ENCODE measurements at places on chromosomes 5 and 9. TPM values are rescaled to one million over a fixed set of nuclear protein-coding genes. Genes with fewer than 3 reads are reported as not detected.

Gene GPRIN1
- total RNA-seq = 2.8 TPM

Gene EQTN
- total RNA-seq = not detected

DNA sequence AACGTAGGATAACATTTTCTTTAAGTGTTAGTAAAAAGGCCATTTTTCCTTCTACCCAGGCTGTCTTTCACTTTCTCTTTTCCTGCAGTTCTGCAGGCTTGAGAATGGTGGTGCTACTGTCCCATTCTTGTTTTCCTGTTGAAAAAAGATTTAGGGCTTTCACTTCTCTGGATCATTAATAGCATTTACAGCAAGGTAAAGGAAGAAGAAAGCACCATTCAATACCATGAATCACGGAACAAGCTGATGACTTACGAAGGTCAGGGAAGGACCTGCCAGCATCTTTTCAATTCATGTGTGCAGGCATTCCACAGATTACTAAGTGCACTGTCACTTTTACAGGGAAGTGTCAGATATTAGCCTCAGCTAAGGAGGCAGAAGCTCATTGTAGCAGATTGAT is 292.8 kb downstream of the YTHDC2 start:
- peak; percentile 32 for DNase-seq

GRCh38 chr5:960551-960950 is 48.1 kb upstream of the NKD2 start:
- DNase-seq = no peak

Gene SSNA1
- total RNA-seq = 81.0 TPM

GRCh38 chr5:13692172-13692571 is 252.3 kb downstream of the DNAH5 start:
- no peak for DNase-seq

Gene SLC6A3
- not detected for total RNA-seq

Gene TAF11L11
- total RNA-seq = not detected

DNA sequence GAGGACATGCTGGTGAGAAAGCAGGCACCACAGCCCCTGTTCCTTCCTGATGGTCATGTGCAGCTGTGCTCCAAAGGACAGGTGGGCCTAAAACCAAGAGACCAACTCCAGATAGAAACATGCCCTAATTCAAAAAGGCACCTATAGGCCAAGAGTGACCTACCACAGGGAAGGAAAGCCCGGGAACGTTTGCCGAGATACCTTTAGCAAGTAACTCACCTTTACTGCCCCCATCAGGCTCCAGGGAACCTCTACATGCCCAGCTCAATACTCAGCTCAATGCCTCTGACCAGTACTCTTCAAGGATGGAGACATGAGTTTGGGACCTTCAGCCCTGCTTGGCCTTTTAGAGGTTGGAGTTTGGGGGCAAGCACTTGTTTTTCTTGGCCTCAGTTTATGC is 172.8 kb upstream of the FSTL4 start:
- DNase-seq = no peak

GRCh38 chr5:91848453-91848852 is 465.3 kb upstream of the ARRDC3 start:
- no peak for DNase-seq

Gene PGM5
- not detected for total RNA-seq

- no peak for DNase-seq
Observed at GRCh38 chr5:151286246-151286645, 17.3 kb downstream of the SLC36A3 start.

- no peak for DNase-seq
Observed at GRCh38 chr5:52817818-52818217, 30.1 kb downstream of the ITGA1 start.

DNA sequence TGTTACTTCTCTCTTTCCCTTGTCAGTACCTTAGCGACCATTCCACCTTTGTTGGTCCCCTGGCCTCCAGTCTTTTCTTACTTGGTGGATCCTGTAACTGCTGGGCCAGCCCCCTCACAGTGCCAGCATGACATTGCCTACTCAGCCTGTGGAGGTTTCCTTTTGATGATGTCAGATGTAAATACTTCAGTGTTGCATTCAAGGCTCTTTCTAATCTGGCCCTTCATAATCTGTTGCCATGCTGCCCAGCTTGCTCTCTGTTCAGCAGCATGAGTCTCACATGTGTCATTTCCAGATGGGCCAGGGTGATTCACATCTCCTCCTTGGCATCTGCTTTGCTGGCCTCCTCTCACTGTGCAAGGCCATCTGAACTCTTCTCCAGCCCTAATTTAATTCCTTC is 57.1 kb downstream of the MAST4 start:
- DNase-seq = peak; percentile 22

Gene PPP2R2B
- not detected for total RNA-seq

GRCh38 chr5:73774924-73775323 is 148.9 kb downstream of the ARHGEF28 start:
- DNase-seq = no peak

Gene SPATA31E1
- total RNA-seq = not detected

- no peak for DNase-seq
Observed at GRCh38 chr5:115452536-115453235, 91.9 kb downstream of the FEM1C start.

DNA sequence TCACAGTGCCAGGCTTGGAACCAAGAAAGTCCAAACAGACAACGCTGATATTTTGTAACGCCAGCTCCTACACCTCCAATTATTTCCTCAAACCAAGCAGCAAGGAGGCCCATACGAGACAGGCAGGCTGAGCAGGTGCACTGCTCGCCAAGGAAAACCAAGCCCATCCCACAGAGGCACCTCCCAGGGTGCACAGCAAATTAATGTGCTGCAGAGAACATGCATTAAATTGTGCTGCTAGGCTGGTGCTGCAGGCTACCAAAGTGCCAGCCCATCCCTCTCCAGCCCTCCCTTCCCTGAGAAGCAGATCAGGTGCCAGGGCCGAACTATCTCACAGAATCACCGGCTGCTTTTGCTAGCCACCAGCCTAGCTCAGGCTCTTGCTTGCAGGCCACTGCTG is 137.8 kb downstream of the PAX5 start:
- DNase-seq = no peak

DNA sequence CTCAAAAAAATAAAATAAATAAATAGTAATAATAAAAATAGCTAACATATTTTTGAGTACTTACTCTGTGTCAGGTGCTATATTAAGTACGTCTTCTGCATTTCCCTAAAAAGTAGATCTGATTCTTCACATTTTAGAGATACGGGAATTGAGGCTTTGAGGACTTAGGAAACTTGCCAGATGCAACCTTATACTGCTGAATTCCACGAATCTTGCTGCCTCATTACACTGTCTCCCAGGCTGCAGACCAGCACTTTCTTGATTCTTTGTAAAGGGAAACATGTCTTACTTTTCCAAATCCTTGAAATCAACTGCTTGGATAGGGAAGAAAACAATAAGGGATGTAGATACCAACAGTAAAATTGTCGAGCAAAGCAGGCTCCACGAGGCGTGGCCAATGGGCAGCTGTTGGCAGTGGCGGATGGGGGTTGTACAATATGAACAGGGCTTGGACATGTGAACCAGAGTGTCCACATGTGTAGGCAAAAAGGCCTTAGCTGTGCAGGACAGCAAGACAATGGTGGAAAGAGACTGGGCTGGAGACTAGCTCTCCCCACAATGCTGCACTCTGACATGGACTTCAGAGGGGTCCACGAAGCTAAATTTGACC is 124.3 kb upstream of the RAI14 start:
- no peak for DNase-seq

DNA sequence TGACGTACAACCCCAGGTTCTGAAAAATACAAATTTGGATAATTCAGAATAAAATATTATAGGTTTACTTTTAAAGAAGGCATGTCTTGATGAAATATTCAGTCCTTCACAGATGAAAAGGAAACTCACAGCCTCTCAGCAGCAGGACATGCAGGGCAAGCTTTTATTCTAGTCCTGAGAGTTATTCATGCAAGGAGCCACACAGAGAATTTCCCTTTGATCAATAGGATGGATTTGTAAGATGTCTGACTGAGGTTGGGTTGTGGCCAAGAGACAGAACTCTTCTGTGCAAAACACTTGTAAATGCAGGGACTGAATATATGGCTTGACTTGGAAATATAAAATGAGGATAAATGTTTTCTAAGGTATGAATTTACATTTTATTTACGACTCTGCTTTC is 48.8 kb upstream of the TBCA start:
- no peak for DNase-seq

DNA sequence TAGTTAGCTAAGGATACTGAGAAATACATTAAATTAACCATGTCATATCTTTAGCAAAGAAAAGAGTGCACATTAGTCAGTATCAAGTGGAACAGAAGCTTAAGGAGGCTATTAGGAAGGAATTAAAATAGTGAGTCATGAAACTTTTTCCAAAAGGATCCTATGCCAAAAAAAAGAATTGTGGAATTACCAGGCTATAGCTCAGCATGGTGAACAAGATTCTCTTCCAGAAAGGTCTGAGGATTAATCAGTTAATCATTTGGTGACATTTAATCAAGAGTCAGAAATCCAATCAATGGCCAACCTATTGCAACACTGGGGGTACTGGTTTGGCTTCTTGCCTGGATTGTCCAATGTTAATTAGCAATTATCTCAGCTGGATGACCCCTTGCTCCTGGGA is 244.5 kb upstream of the NMUR2 start:
- no peak for DNase-seq

Gene CAST
- 321 TPM for total RNA-seq

Measured in HFFc6 (cell line).